ENCODE measurements at places on chromosomes 4 and X. TPM values are rescaled to one million over a fixed set of nuclear protein-coding genes. Genes with fewer than 3 reads are reported as not detected.

Gene NUP62CL
- total RNA-seq: 2.5 TPM

DNA sequence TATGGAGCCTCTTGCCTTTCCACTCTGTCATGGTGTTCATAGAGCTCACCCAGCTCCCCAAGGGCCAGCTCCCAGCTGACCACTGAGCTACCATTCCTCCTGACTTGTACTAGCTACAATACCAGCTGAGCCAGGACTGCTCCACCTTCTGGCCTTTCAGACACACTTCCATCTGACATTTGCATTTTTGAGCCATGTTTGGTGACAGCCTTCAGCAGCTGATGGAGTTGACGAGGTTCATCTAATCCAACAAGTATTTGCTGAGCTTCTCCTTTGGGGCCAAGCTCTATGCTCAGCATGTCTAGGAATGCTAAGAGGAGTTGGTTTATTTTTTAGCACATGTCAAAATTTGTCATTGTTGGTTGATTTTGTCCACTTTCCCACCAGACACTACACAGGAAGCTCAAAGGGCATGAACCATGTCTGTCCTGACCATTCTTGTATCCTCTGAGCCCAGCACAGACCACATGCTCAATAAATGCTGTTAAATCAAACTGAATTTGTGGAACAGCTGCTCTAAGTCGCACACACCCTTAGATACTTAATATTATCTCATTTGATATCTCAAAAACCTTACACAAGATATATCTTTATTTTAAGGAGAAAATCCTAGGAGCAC, 142.6 kb upstream of the PPARGC1A start:
- no peak for DNase-seq
- no peak overlapping the region for H3K27ac ChIP-seq
- H3K36me3 ChIP-seq: no peaks in the 10 kb centered on the region

Gene FAM53A
- 2.5 TPM for total RNA-seq

DNA sequence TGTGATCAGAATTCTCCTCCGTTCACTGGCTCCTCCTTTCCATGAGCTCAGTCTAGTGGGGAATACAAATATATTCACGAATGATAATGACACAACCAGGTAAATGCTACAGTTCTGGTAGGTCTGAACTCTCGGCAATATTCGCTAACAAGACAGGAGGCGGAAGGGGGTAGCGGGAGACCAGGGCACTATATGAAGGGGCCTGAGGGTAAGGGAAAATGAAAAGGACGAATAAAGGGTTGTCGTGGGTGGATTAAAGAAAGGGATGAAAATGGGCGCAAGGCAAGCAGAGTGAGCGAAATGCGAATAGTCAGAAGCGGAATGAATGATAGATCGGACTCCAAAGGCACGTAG, 743 bp downstream of the NKAP start:
- H3K36me3 ChIP-seq: peaks cover 5% of the 10 kb centered on the region
- no peak for DNase-seq
- peak overlapping the region; percentile 99 for H3K4me3 ChIP-seq

- no peak for DNase-seq
- H3K4me3 ChIP-seq: no peak overlapping the region
- H3K27ac ChIP-seq: no peak overlapping the region
- H3K4me1 ChIP-seq: peaks cover 8% of the 10 kb centered on the region
Measured at GRCh38 chr4:113837397-113837796, 75.9 kb upstream of the CAMK2D start.

Gene SPANXC
- total RNA-seq: not detected

- no peaks in the 10 kb centered on the region for H3K4me1 ChIP-seq
- no peaks in the 10 kb centered on the region for H3K27me3 ChIP-seq
- H3K36me3 ChIP-seq: no peaks in the 10 kb centered on the region
- no peak overlapping the region for H3K27ac ChIP-seq
- DNase-seq: no peak
Measured at GRCh38 chr4:45119376-45119775, 393.0 kb upstream of the GNPDA2 start.

DNA sequence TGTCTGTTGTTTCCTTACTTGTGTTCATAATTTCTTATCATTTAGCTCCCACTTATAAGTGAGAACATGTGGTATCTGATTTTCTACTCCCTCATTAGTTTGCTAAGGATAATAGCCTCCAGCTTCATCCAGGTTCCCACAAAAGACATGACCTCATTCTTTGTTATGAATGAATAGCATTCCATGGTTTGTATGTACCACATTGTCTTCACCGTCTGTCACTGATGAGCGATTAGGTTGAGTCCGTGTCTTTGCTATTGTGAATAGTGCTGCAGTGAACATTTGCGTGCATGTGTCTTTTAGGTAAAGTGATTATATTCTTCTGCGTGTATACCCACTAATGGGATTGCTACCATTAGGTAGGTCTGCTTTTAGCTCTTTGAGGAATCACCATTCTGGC, 624.3 kb upstream of the EPHA5 start:
- no peak for DNase-seq
- no peak overlapping the region for H3K4me3 ChIP-seq
- no peak overlapping the region for H3K27ac ChIP-seq
- H3K36me3 ChIP-seq: no peaks in the 10 kb centered on the region
- H3K4me1 ChIP-seq: no peaks in the 10 kb centered on the region

Gene NIPAL1
- total RNA-seq: 1.6 TPM

GRCh38 chrX:18179446-18179845, 41.2 kb downstream of the BEND2 start:
- no peak for DNase-seq
- peaks cover 6% of the 10 kb centered on the region for H3K27me3 ChIP-seq
- no peak overlapping the region for H3K27ac ChIP-seq
- H3K4me1 ChIP-seq: no peaks in the 10 kb centered on the region
- H3K36me3 ChIP-seq: no peaks in the 10 kb centered on the region

- no peaks in the 10 kb centered on the region for H3K4me1 ChIP-seq
- DNase-seq: no peak
- H3K27ac ChIP-seq: no peak within 1 kb of the TSS
- no peak within 1 kb of the TSS for H3K4me3 ChIP-seq
- H3K27me3 ChIP-seq: peaks cover 7% of the 10 kb centered on the region
Measured at GRCh38 chr4:154562697-154563254, at the start of gene FGB. Gene FGB (plus strand): TSS chr4:154563011. CDS start chr4:154563019, 8 bp downstream.

Gene CACNA1F
- 0.87 TPM for total RNA-seq

- no peaks in the 10 kb centered on the region for H3K36me3 ChIP-seq
- H3K4me1 ChIP-seq: peaks cover 13% of the 10 kb centered on the region
- no peak overlapping the region for H3K27ac ChIP-seq
- no peak overlapping the region for H3K4me3 ChIP-seq
- no peaks in the 10 kb centered on the region for H3K27me3 ChIP-seq
- peak; percentile 51 for DNase-seq
Measured at GRCh38 chr4:6769233-6769988, 13.1 kb upstream of the KIAA0232 start.

GRCh38 chr4:118265312-118266144, 87.3 kb downstream of the PRSS12 start:
- no peaks in the 10 kb centered on the region for H3K36me3 ChIP-seq
- H3K27ac ChIP-seq: no peak overlapping the region
- peak; percentile 65 for DNase-seq
- H3K27me3 ChIP-seq: peaks cover 5% of the 10 kb centered on the region

Gene CABS1
- total RNA-seq: not detected

DNA sequence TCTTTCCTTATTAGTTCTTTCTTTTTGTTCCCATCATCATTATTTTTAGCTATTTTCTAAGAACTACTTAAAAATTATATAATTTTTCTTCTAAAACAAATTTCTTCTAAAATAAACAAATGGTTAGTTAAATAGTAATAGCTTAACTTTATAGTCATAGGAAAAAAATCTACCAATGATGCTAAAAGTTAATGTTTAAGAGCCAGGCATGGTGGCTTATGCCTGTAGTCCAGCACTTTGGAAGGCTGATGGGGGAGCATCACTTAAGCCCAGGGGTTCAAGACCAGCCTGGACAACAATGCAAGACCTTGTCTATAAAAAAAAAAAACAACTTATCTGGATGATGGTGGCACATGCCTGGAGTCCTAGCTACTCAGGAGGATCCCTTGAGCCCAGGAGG, 127.1 kb upstream of the ANXA3 start:
- H3K27ac ChIP-seq: no peak overlapping the region
- no peak for DNase-seq
- no peaks in the 10 kb centered on the region for H3K27me3 ChIP-seq

Gene SCLT1
- total RNA-seq: 18.7 TPM

Gene RTL9
- 0.14 TPM for total RNA-seq

DNA sequence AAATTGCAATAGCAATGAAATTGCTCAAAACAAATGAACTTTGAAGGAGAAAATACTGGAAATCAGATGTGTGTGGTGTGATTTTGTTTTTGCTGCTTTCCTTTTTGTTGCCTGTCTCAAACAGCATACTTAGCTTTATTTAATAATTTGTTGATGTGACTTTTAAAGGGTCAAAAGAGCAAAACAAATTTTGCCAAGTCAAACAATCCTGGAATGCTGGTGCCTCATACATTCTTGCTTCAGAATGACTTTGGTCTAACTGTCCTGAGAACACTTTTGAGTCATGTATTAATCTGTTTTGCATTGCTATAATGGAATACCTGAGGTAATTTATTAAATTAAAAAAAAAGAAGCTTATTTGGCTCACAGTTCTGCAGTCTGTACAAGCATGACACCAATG, 3.4 kb downstream of the PF4V1 start:
- no peak for DNase-seq
- H3K27me3 ChIP-seq: peaks cover 2% of the 10 kb centered on the region
- no peaks in the 10 kb centered on the region for H3K36me3 ChIP-seq
- no peak overlapping the region for H3K27ac ChIP-seq
- H3K4me3 ChIP-seq: no peak overlapping the region

DNA sequence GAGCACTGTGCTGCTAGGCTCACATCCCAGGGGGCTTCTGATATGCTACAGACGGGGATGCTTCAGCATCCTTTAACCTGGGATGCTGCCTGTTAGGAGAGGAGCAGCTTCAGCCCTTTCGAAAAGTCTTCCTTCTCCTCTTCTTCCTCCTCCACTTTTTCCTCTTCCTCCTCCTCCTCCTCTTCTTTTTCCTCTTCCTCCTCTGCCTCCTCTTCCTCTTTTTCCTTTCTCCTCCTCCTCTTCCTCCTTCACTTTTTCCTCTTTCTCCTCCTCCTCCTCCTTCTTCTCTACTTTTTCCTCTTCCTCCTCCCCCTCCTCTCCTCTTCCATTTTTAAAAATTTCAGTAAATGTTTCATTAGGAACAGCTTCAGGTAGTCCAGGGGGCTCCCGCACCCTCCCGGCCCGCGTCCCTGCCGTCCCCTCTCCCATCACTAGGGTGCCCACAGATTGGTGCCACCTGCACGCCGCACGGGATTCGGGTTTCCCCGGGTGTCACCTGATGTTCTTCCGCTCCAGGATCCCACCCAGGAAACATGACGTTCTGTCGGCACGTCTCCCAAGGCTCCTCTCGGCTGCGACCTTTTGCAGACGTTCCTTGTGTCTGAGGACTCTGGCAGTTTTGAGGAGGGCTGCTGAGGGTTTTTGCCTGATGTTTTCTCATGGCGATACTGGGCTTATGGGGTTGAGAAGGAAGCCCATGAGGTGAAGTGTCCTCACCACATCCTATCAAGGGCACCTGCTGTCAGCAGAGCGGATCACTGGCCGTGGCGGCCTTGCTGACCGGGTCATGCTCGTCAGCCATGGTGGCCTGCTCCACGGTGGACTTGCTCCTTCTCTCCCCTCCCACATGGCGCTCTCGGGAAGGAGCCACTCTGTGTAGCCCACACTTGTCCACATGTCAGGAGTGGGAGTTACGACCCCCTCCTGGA, 83.4 kb upstream of the AFAP1 start:
- no peak for DNase-seq
- no peaks in the 10 kb centered on the region for H3K27me3 ChIP-seq
- no peak overlapping the region for H3K4me3 ChIP-seq
- no peaks in the 10 kb centered on the region for H3K36me3 ChIP-seq
- no peaks in the 10 kb centered on the region for H3K4me1 ChIP-seq

- no peaks in the 10 kb centered on the region for H3K27me3 ChIP-seq
- H3K4me3 ChIP-seq: no peak overlapping the region
- no peak overlapping the region for H3K27ac ChIP-seq
- no peaks in the 10 kb centered on the region for H3K36me3 ChIP-seq
- DNase-seq: no peak
- H3K4me1 ChIP-seq: no peaks in the 10 kb centered on the region
Measured at GRCh38 chr4:92362028-92362427, 58.3 kb downstream of the GRID2 start.

Gene BANK1
- not detected for total RNA-seq

GRCh38 chr4:20506827-20507226, 193.4 kb upstream of the PACRGL start:
- no peak overlapping the region for H3K27ac ChIP-seq
- no peaks in the 10 kb centered on the region for H3K36me3 ChIP-seq
- no peaks in the 10 kb centered on the region for H3K27me3 ChIP-seq
- no peak for DNase-seq

Gene PCSK1N
- 1.3 TPM for total RNA-seq

DNA sequence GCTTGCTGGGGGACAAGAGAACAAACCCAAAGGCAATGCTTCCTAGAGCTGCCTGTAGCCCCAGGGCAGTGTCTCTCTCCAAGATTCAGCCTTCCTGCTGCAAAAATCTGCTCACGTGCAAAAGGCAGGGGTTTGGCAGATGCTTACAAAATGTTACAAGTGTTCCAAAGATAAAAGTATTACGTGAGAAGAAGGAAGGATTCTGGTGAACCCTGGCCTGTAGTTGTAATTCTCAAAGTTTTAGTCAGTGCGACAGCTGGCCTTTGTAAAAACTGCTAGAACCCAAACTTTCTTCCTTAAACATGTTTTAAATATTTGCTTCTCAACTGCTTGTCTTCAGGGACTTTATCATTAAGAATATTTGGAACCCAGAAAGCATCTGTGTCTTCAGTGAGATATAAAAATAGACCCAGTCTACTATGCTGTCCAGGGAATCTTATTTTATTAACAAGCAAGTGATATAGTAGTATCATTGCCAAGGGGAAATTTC, 232.3 kb downstream of the FRMPD4 start:
- no peak overlapping the region for H3K27ac ChIP-seq
- H3K4me1 ChIP-seq: no peaks in the 10 kb centered on the region
- no peak for DNase-seq
- no peak overlapping the region for H3K4me3 ChIP-seq

DNA sequence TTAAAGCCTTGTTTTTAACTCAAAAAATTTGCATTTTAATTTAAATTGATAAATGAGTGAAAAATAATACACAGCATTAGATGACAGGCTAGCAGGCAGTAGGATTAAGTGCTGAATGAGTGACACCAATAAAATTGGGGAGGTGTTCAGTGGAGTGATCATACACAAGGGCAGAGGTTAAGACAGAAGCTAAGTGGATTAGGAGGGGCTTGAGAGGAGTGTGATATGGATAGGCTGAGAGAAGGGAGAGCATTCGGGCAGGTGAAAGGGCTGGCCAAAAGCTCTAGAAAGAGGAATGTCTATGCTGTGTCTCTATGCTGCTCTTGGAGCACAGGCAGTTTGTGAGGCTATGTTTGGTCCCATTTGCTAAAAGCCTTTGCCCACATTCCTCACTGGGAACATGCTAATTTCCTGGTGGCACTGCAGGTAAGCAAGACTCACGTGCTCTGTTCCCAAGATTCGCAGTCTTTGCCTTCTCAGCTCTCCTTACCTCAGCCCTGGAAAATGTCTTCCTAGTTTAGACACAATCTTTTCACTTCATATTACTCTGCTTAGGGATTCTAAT, 52.8 kb upstream of the CCSER1 start:
- peaks cover 12% of the 10 kb centered on the region for H3K27me3 ChIP-seq
- no peaks in the 10 kb centered on the region for H3K36me3 ChIP-seq
- no peaks in the 10 kb centered on the region for H3K4me1 ChIP-seq
- no peak overlapping the region for H3K27ac ChIP-seq
- H3K4me3 ChIP-seq: no peak overlapping the region
- DNase-seq: no peak

- no peak overlapping the region for H3K27ac ChIP-seq
- H3K36me3 ChIP-seq: no peaks in the 10 kb centered on the region
- no peak for DNase-seq
- H3K4me3 ChIP-seq: no peak overlapping the region
- no peaks in the 10 kb centered on the region for H3K27me3 ChIP-seq
- H3K4me1 ChIP-seq: no peaks in the 10 kb centered on the region
Measured at GRCh38 chrX:128891554-128891953, 631.7 kb downstream of the SMARCA1 start.

Gene GSX2
- total RNA-seq: not detected

Gene COPS4
- total RNA-seq: 35.7 TPM

Data from activated CD4-positive, alpha-beta T cell treated with anti-CD3 and anti-CD28 coated beads for 36 hours (primary cell).